ENCODE measurements at places on chromosomes 16 and 17.

- no peak for DNase-seq
Measured at GRCh38 chr16:48246066-48246465, 1.3 kb downstream of the ABCC11 start.

DNA sequence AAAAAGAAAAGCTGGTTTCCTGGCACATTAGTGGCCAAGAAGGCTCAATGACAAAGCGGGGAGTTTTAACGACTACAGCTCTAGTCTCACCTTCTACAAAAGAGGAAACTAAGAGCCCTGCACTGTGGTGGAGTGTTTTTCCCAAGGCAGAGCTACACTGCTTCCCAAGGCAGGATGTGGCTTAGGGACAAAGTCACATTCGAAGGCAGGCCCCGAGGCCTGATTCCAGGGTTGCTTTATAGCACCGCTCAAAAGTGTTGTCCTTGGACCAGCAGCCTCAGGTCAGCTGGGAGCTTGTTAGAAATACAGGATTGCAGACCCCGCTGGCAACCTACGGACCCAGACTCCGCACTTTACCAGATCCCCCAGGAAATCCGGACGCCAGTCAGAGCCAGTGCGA is 23.8 kb downstream of the TMEM92 start:
- DNase-seq = no peak

- no peak for DNase-seq
Measured at GRCh38 chr17:43219001-43219400, 7.3 kb downstream of the TMEM106A start.

- DNase-seq = no peak
Measured at GRCh38 chr16:1202274-1202673, 22.8 kb downstream of the TPSG1 start.

DNA sequence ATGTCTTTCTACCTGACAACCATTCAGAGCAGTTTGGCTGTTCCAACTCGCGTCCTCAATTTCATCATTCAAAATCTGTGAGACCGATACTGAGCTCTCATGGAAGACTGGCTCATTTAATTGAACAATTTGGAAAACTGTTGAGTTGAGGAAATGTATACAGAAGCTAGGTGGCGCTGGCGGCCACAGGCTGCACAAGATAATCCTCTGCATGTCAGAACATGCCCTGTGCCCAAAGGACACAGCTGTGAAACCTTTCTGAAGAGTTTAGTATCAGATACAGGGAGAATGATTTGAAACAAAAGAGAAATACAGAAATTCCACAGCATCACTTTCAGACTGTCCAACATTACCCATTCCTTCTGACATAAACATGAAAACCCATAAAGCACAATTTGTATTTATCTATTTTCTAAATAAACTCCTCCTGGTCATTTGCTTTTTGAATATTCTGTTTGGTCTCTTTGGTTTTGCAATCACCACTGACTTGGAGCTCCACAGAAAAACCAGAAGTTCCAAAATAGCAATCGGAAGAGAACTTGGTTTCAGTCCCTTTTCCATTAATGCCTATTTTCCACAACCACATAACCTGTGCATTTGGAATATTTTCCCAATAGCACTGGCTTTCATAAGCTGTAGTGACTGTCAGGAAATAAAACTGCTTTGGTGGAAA is 192.8 kb downstream of the MAP2K6 start:
- peak; percentile 17 for DNase-seq

All from keratinocyte (primary cell).